Right renal cortex interstitium (tissue), 3 donors: ENCODE measurements at places on chromosomes 2 and 18.

DNA sequence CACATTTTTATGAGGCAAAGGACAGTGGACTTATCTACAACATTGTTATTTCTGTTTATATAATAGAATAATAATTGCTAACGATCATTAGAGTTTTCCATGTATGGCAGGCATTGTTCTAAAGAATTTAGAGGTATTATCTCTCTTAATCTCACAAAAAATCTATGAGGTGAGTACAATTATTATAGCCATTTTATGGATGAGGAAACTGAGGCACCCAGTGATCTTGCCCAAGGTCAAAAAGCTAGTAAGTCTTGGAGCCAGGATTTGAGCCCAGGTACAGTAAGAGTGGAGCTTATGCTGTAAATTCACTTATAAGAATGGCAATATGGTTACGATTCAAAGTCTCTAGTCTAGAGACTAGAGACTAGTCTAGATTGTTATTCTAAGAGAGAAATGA is 331.7 kb downstream of the PLCL1 start:
- DNase-seq = no peak

DNA sequence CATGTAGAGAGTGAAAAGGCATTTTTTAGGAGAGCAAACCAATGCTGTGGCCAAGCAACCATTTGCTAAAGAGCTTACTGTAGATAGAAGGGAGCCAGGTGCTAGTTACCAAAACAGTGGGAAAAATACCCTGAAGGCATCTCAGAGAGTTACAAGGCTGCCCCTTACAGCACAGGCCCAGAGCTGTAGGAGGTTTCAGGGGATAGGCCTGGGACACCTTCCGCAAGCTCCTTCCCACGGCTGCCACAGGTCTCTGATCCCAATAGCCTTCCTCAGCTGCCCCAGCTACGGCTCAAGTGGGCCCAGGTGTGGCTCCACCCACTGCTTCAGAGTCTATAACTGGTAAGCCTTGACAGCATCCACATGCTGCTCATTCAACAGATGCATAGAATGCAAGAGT is 18.2 kb upstream of the PPM1B start:
- no peak for DNase-seq

DNA sequence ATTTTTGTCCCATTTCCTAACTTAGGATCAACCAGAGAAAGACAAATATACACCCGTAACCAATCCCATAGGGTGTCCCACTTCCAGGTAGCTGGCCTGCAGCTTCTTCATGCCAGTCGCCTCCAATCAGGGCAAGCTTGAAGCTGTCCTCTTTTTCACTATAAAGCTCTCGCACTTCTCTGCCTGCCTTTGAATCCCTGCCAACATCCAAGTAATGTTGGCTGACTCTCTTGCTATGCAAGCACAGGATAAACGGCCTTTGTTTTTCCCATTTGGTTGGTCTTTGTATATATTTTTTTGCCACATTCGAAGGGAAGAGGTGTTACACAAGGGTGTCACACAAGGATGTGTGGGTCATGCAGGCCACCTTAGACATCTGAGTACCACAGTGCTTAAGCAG is 388.8 kb downstream of the CBLN2 start:
- no peak for DNase-seq

GRCh38 chr2:201962774-201963562 is 70.7 kb upstream of the FZD7 start:
- DNase-seq = no peak

DNA sequence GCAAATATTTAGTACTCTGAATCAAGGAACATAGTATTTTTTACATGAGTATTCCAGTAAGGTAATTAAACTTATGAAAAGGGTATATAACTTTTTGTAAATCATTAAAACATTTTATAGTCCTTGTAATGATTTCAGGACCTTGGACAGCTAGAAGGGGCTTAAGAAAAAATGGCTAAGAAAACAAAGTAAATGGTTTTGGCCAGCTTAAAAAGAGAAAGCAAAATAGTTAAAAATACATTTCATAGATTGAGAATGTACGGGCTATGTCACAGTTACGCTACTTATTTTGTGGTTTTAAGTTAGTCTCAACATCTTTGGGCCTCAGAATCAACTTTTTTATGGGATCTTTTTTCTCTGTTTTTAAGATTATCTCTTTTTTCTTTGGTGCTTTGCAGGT is 26.7 kb downstream of the POLI start:
- DNase-seq = no peak

GRCh38 chr2:108607706-108608301 is 73.5 kb downstream of the LIMS1 start:
- no peak for DNase-seq

GRCh38 chr2:157404363-157404762 is 39.5 kb downstream of the CYTIP start:
- DNase-seq = no peak

DNA sequence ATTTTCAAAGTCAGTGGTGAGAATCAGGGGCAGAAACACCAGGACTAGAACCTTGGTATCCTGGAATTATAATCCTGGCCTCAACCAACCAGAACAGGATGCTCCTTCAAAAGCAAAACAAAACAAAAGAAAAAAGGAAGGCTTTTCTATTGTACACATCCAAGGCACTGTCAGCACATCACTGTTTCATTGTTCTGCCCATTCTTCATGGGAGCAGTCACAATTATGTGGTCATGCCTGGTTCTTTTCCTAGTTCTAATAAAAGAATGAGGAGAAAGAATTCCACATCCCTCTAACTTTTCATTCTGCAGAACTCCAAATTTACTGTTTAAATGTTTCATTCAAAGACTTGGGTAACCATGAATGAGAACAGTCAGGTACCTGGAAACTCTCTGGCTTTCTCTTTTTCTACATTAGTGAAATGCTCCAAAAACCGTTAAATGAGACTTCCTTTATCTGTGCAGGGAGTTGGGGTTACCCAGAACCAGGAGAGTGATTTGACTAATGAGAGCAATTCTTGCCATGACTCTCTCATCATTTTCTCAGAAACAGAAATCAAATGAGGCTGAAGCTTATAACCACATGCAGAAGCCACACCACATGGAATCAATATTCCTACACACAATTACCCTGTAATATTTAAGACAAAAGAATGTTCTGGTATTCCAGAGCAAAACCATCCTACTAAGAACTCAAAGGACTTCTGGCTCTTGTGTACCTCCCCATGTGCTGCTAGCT is 110.9 kb upstream of the CCDC150 start:
- DNase-seq = no peak

- DNase-seq = no peak
Measured at GRCh38 chr18:75057169-75057960, 151.6 kb downstream of the PTGR3 start.

GRCh38 chr2:235508371-235509160 is 14.7 kb downstream of the AGAP1 start:
- DNase-seq = no peak

DNA sequence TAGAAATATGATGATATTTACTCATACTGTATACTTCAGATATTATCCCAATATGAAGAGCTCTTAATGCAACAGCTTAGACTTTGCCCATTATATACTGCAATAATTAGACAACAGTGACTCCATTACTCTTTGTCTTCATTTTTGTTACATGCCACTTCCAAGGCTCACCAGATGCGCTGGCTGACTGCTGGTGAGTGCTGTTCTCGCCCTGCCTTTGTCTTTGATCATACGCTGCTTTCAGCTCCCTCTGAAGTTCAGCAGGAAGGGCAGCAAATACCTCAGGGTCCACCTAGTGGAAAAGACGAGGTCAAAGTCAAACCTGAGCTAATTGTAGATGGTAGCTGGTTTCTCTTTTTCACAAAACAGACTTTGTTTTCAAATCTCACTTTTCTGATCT is 66.3 kb downstream of the EIF5B start:
- DNase-seq = peak; percentile 15
